ENCODE measurements at places on chromosomes 6 and 20.

GRCh38 chr6:1854296-1854695 is 244.6 kb downstream of the FOXC1 start:
- DNase-seq, result no peak

DNA sequence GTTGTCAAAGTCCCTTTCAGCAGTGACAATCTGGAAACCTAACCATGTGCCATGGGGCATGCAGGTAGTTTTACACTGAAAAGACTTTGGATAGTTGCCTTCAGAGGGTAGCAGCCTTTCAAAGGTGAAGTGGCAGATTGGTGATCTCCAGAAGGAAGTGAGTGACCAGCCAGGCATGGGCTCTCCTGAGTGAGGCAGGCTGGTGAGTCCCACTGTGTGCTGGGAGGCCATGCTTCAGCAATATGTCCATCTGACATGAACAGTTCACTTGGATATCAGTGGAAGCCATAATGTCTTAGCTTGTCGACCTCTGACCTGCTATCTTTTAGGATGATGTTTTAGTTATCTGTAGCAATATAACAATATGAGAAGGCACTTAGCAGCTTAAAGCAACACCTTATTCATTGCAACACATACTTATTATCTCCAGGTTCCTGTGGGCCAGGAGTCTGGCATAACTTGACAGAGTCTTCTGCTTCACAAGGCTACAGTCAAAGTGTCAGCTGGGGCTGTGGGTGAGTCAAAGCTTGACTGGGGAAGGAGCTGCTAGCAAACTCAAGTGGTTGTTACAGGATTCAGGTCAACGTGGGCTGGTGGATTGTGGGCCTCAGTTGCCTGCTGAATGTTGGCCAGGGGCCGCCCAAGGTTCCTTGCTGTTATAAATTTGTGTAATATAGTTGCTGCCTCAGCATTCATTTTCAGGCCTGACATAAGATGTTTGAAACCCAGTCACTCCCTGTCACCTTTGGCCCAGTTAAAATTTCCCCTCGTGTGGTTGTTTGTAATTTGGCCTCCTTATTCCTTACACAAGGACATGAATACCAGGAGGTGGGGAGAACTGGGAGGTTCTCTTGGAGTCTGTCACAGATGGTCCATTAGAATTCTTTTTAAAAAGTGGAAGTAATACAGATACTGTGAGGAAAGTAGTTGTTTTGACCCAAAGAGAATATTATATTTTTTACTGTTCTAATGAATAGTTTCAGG is 100.2 kb downstream of the UST start:
- DNase-seq, result no peak

GRCh38 chr20:62023935-62024334 is 41.7 kb downstream of the TAF4 start:
- no peak for DNase-seq

GRCh38 chr6:72826744-72827438 is 205.0 kb downstream of the KCNQ5 start:
- DNase-seq, result no peak

DNA sequence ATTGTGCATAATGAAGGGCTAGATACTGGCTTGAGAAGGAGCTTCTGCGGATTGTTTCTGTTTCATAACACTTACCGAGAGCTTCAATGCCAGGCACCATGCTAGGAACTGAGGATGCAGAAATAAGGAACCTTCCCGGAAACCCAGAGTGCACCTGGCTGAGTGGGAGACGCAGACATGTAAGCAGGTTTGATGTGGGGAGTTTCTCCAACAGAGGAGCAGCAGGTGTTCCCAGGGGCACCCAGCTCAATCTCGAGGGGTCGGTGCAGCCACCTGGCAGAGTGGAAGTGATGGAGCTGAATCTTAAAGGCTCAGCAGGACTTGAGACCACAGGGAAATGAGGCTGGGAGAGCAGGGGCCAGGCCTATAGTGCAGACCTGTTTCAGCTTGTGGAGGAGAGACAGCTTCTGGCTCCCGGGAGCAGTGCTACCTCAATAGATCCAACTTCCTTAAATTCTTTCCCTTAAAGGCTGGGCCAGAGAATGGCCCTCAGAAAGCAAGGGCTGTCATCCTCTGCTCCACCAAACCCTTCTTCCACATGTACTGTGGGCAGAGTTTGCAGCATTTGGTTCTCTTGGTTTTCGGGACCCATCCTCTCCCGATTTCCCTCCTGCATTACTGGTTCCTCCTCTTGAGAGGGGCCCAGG is 27.8 kb upstream of the SRC start:
- no peak for DNase-seq

GRCh38 chr6:7261852-7262461 is 51.0 kb downstream of the SSR1 start:
- no peak for DNase-seq

- DNase-seq, result no peak
Observed at GRCh38 chr6:105780146-105780860, 305.8 kb upstream of the PRDM1 start.

DNA sequence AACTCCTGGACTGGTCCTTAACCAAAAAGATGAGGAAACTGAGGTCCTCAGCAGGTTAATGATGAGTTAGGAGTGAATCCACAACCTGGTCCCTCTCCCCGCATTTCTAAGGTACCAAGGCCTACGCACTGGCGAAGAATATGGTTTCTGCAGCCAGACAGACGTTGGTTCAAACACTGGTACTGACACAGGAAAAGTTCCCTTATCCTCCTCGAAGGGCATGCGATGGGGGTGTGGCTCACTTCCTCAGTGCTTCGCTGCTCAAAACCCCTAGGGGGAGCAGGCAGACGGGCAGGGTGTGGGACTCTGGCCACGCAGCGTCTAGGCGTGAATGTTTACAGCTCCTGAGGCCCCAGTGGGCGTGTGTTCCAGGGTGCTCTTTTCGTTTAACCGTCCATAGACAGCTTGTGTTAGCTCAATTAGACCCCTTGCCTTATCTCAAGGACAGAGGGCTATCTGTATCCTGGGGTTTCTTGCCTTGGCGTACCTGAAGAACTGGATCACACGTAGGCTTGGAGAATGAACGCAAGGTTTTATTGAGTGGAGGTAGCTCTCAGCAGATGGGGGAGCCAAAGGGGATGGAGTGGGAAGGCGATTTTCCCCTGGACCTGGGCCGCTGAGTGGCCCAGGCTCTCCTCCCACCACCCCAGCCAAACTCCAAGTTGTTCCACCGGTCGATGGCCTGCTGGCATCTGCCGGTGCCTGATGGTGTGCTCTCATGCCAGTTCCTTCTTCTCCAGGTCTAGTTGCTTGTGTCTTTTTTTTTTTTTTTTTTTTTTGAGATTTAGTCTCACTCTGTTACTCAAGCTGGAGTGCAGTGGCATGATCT is 31.8 kb upstream of the PTPN1 start:
- DNase-seq, result peak; percentile 67

GRCh38 chr20:48932375-48932941 is 10.9 kb downstream of the ARFGEF2 start:
- DNase-seq, result no peak

- DNase-seq, result no peak
Observed at GRCh38 chr20:44714701-44715498, at the start of gene CCN5. Gene CCN5 (plus strand): TSS chr20:44715369. CDS start chr20:44715391, 22 bp downstream.

GRCh38 chr6:94071835-94072234 is 652.5 kb upstream of the EPHA7 start:
- DNase-seq, result no peak

Data from activated T-helper 9 cell treated with anti-CD3 and anti-CD28 coated beads, Interleukin-2, amount 50 U/mL, for 16 hours (primary cell).